ENCODE measurements at places on chromosomes 1 and 21. TPM values are rescaled to one million over a fixed set of nuclear protein-coding genes. Genes with fewer than 3 reads are reported as not detected.

The OR2T35 gene
- total RNA-seq = not detected

The FLG2 gene
- not detected for total RNA-seq

The EFNA3 gene
- total RNA-seq = 1.7 TPM

The ADARB1 gene
- total RNA-seq = 1.7 TPM

The TSPEAR gene
- total RNA-seq = not detected

The TRIM58 gene
- not detected for total RNA-seq

The GBP6 gene
- 0.12 TPM for total RNA-seq

The FCRL4 gene
- not detected for total RNA-seq

The HEYL gene
- 0.27 TPM for total RNA-seq

The B3GALT5 gene
- total RNA-seq = 48.2 TPM

The SPATA21 gene
- not detected for total RNA-seq

The AKR7A3 gene
- 2.2 TPM for total RNA-seq

The FAM72C gene
- 8.4 TPM for total RNA-seq

The CNKSR1 gene
- 28.1 TPM for total RNA-seq

The AQP10 gene
- not detected for total RNA-seq

The CLSTN1 gene
- 93.2 TPM for total RNA-seq

The SPOCD1 gene
- 8.4 TPM for total RNA-seq

The S100A14 gene
- total RNA-seq = 106 TPM

The DYNLT4 gene
- total RNA-seq = 0.66 TPM

The SPRTN gene
- total RNA-seq = 19.7 TPM

The IL20 gene
- not detected for total RNA-seq

The GPR3 gene
- 1.3 TPM for total RNA-seq

The TLR5 gene
- 17.3 TPM for total RNA-seq

The AADACL4 gene
- not detected for total RNA-seq

The NOS1AP gene
- total RNA-seq = 6.7 TPM

The ECM1 gene
- 2.8 TPM for total RNA-seq

The LPAR3 gene
- 14.0 TPM for total RNA-seq

The TFF2 gene
- not detected for total RNA-seq

The C1orf141 gene
- not detected for total RNA-seq

The XCL2 gene
- total RNA-seq = not detected

The L1TD1 gene
- not detected for total RNA-seq

The PROK1 gene
- not detected for total RNA-seq

The ALG14 gene
- total RNA-seq = 5.8 TPM

The PGLYRP3 gene
- not detected for total RNA-seq

The PER3 gene
- total RNA-seq = 3.8 TPM

Measured in Calu3 (cell line).